ENCODE measurements at places on chromosomes 6 and 20.
A peak's percentile ranks its signal among the peaks of the same experiment; 100 is the strongest.

DNA sequence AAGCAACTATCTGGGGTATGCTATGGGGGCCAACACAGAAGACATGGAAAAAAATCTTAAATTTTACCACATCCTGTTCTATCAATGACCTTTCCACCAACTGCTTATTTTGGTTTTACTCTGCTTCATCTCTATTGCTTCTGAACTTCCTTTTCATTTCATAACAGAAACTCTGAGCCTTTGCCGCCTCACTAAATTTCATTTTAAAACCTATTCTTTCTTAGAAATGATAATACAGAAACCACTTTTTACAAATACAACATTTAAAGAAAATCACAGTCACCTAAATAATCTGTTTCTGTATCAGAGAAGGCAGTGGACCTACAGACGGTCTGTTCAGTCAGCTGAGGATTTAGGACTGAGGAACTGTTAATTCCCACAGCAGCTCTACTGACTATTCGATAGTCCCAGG lies 117.5 kb downstream of the KCNQ5 start:
- DNase-seq, result no peak

DNA sequence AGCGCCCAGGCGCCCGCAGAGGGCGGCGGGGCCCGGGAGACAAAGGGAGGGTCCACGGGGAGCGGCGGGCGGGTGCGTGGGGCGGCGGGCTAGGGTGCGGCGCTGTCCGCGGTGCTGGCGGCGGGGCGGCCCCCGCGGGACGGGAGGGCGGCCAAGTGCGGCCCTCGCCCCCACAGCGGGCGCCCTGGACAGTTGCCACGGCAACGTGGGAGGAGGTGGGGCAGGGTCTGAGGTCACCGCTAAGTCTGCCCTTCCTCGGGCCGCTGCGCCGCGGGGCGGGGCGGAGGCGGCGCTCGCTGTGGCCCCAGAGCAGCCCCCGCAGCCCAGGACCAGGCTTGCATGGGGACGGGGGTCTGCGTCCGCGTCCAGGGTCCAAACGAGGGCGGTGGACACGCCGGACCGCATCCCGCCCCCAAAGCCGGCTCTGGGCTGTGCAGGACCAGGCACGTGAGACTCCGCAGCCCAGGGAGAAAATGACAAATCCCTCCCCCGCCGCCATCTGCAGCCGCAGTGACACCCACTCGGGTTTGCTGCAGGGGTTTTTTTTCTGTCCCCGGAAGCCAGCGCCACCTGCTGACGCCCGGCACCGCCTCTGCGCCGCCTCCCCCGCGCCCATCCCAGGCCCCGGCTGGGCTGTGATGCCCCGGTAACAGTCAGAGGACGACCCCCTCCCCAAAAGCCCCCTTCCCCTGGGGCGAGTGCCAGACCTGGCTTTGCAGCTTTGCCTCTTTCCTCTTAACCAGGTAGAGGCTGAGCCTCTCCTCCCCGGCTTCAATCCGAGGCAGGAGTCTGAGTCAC lies 36.8 kb downstream of the YTHDF1 start:
- peak; percentile 85 for DNase-seq

DNA sequence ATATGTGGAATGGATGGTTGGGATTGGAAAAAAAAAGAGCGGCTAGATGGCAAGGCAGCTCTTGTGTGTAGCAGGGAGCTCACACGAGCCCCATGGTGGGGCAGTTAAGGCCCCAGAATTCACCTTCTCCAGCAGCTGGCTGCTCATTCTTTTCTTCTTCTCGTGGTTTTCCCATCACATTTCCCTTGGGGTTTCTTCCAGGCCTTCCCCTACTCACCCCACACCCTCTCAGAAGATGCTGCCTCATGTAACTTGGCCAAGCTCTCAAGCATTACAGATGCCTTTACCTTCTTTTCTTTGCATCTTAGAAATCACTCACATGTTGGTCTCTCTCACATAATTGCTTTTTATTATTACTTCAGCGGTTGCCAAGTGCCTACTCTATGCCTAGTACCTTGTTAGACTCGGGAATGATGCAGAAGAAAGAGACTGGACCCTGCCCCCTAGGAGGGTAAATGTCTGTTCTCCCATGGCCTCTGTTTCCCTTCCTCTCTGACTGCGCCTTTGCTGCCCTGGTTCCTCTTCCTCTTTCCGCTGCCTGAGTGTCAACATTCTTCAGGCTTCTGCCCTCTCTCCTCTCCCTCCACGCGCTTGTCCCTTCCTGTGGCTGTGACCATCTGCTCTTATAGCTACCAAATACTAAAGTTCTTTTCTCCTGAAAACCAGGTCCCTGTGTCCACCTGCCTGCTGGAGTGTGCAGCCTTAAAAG lies 28.6 kb downstream of the PPARD start:
- DNase-seq, result no peak

DNA sequence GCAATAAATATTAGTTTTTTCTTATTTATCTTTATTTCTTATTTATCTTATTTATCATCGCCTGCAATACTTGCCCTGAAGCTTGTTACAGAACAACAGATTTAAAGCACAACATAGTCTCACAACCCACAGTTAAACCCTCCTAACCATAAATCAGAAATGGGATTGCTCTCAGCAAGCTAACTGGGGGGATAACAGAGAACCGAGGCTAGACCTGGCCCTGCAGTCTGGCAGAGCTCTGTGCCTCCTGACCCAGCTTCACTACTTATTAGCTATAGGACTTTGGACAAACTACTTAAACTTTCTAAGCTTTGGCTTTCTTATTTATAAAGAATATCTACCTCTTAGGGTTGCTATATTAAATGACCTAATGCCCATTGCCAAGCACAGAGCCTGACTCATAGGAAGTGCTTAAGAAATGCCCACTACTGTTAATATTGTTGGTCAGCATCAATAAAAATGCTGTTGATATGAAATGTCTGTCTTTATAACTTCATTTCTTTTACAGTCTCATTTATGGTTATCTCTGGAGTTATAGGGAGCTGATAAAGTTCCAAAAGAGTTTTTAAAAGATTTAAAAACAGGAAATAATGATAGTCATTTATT lies 87.9 kb upstream of the BEND6 start:
- no peak for DNase-seq

DNA sequence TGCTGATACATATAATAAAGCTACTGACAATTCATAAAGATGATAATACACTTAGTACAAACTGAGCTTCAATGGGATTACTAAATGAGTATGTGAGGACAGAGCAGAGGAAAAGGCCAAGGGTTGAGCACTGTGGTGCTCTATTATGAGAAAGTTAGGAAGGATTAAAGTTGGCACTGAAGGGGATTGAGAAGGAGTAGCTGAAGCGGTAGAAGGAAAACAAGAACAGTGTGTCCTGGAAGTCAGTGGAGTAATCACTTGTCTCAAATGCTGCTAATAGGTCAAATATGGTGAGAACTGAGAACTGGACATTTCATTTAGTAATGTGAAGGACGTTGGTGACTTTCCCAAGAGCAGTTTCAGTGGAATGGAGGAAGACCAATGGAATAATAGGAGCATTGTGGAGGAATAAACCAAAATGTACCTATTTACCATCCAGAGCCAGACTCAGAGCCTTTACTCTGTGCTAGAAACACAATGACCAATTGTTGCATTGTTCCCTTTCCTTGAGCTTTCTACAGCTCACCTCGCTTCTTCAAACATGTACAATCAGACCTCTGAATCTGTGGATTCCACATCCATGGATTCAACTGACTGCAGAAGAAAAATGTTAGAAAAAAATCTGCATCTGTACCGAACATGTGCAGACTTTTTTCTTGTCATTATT lies 255.9 kb downstream of the LAMA2 start:
- no peak for DNase-seq

- no peak for DNase-seq
Observed at GRCh38 chr6:138963531-138963930, 24.5 kb downstream of the REPS1 start.

DNA sequence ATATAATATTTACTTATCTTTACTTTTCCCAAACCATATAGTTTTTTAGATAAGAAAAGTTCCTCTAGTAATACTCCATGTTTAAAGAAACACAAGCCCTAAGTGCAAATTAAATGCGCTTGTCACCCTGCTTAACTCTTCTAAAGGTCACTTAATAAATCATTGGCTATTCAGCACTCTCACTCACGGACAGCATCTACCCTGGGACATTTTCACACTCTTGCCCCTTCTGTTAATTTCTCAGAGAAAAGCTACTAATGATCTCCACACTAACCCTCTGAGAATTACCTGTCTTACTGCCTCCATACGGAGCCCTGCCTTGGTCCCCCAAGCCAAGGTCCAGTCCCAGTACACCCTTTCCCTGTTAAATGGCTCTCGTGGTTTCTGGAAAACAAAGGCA lies 102.2 kb downstream of the NRN1 start:
- no peak for DNase-seq

DNA sequence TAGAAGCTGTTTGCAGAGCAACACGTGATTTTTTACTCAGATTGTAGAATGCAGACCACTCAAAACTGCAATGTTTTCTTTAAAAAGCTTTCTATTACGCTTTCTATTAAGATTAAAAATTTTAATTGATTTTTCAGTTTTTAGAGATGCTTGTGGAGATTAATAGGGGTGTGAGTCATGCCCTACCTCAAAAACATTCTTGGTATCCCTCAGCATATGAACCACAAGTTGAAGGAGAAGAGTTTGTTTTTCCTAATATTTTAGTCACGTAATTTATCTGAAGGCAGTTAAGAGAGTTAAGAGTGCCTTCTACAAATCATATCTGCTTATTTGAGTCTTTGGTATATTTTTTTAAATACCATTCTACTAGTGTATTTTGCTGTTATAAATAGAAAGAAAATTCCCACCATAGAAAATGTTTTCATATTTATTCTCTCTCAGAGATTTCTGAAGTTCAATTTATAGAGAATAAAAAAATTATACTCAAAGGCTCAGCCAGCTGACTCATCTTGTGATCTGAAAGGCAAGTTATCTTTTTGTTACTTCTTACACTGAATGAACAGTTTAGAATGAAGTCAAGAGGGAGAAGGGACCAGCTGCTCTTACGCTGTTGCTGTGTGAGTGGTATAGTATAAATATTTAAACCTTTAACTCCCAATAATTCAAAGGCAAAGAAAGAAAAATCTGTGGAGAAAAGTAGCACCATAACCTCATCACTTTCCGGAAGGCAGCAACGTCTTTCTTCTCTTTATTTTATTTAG lies 7.6 kb downstream of the RIPOR2 start:
- DNase-seq, result no peak

- no peak for DNase-seq
Observed at GRCh38 chr20:18255526-18255925, 32.8 kb upstream of the ZNF133 start.

DNA sequence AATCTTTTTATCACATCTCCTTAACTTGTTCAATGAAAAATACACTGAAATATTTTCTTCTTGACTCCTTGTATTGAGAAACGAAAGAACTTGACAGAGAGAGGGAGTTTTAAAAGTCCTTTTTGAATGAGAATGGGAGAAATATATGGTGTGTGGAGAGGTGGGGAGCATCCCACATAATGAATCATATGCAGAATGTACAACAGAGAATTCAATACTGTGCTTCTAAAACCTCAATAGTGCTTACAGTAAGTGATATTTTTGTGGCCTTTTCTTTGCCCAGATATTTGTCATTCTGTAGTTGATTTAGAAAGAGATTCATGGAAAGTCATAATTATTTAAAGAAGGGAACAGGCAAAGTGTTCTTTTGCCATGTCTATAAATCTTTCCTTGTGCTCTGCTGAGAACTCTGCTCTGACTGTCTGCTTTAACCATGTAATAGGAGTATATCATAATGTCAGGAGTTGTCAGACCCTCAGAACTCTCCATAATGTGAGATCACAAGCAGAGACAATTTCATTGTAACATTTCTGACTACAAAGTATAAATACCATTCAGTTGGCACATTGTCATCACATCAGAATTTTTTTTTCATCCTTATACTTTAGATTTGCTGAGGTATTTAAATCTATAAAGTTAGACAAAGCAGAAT lies 32.8 kb upstream of the HS3ST5 start:
- DNase-seq, result no peak

GRCh38 chr6:116611056-116611455 lies 5.2 kb upstream of the RSPH4A start:
- no peak for DNase-seq

DNA sequence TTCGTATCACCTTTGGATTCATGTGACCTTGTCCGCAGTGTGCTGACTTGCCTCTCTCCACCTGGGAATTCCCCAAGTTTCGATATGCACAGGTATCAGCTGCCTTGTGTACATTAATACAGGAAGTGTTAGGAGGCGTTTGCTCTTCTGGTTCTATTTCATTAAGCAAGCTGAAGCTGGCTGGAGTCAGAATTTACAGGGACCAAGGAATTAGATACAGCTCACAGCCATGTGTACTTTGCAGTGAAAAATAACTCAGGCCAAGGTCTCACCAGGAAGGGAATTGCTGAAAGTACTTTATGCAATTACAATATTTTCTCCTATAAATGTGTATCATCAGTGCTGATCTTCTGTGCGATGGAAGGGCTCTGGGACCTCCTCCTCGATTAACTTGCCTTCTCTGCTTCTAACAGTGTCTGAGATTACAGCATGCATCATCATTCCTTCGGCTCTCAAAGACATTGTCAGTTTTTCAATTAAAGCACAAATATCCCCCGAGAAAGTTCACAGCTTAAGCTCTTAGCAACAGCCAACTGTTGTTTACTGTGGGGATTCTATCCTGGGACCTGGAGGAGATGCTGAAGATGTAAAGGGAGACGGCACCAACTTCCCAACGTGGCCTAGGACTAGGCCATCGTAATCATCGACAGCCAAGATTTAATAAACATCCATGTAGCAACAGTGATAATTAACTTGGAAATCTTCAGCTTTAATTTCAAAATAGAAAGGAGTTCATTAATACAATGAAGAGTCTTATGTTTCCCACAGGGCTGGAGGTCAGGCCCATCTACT lies 13.8 kb upstream of the TIAM2 start:
- DNase-seq, result no peak

GRCh38 chr6:11066505-11067347 lies 22.6 kb upstream of the ELOVL2 start:
- DNase-seq, result no peak

GRCh38 chr6:156554160-156554559 lies 223.0 kb upstream of the ARID1B start:
- DNase-seq, result no peak

DNA sequence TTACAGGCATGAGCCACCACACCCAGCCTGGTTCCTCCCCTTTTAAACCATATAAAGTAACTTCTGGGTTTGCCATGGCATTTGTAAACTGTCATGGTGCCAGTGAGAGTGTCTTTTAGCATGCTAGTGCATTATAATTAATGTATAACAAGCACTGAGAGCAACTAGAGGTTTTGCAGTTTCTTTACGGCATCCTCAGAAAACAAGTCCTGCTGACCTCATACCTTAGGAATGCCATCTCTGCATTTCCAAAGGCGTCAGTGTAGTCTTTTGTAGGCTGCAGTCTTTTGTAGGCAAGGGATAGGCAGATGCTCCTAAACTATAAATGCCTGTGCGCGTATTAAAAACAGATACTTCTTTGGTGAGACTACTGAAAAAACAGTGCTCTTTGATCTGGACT lies 75.0 kb upstream of the EZR start:
- no peak for DNase-seq

DNA sequence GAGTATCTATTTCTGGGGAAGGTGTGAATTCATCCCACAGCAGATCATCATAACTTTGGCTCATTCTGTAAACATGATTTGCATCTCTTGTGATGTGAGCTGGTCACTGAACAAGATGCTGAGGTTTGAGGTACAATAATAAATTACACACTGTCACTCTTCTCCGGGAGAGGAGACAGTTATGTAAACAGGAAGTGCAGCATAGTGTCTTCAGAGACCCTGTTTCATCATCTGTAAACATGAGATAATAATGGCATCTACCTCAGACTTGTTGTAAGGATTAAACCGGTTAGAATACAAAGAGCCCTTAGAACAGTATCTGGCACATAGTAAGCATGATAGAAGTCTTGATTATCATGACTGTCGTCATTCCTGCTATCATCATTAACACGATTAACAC lies 125.2 kb downstream of the TBC1D7 start:
- no peak for DNase-seq

- DNase-seq, result no peak
Observed at GRCh38 chr6:108549241-108549640, 11.5 kb upstream of the FOXO3 start.

Data from NCI-H2171 (cell line).